Liver (tissue), 10 donors: ENCODE measurements at places on chromosomes 6 and 20. TPM values are rescaled to one million over a fixed set of nuclear protein-coding genes. Genes with fewer than 3 reads are reported as not detected.

- peaks cover 2% of the 10 kb centered on the region for H3K4me1 ChIP-seq
- H3K27ac ChIP-seq, result no peak overlapping the region
- no peak overlapping the region for H3K4me3 ChIP-seq
Measured at GRCh38 chr6:130303431-130303830, 62.4 kb upstream of the TMEM200A start.

The CARMIL1 gene
- 9.5 TPM for polyA plus RNA-seq

DNA sequence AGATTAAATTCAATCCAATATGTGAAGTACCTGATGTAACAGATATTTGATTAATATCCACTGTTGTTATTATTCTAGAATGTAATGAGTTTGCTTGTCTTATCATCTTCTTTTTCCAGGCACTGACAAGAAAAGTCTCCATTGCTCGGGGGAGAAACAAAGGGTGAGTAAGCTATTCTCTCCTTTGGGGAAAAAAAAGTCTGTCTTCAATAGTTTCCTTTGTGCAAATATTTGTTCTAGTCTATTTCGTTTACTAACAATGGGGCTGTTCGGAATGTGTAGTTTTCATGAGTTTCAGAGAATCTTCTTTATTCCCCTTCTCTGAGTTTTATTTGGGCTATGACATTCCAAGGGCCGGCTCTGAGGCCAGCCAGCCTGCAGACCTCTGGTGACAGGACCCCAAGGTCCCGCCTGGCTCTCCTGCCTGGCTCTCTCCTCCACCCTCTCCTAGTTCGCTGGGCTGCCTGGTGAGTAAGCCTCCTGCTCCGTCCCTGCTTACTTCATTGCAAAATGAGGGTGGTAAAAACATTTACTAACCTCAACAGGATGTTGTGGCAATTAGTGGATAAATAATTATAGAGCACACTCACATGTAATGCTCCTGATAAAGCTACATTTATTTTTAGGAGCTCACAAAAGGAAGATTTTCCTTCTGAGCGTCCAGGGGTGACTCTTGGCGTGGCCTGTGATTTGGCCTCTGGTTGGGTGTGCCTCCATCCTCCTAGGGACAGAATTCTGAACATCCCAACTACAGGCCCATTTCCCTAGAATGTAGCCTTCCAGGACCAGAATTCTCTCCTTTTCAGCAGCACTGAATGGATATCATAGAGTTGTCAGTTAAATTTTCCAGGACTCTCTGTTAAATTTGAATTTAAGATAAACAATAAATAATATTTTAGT lies 43.1 kb upstream of the SNX9 start:
- H3K36me3 ChIP-seq, result no peaks in the 10 kb centered on the region
- no peaks in the 10 kb centered on the region for H3K27me3 ChIP-seq
- H3K4me1 ChIP-seq, result no peaks in the 10 kb centered on the region
- no peak for DNase-seq
- no peak overlapping the region for H3K4me3 ChIP-seq

The PRPH2 gene
- polyA plus RNA-seq, result 0.17 TPM

The PDE7B gene
- 1.0 TPM for polyA plus RNA-seq
